ENCODE measurements at places on chromosomes 16 and 17.
A peak's percentile ranks its signal among the peaks of the same experiment; 100 is the strongest.

- DNase-seq, result no peak
These were observed 97.2 kb downstream of the RAP1GAP2 start for GRCh38 chr17:2893422-2893914.

DNA sequence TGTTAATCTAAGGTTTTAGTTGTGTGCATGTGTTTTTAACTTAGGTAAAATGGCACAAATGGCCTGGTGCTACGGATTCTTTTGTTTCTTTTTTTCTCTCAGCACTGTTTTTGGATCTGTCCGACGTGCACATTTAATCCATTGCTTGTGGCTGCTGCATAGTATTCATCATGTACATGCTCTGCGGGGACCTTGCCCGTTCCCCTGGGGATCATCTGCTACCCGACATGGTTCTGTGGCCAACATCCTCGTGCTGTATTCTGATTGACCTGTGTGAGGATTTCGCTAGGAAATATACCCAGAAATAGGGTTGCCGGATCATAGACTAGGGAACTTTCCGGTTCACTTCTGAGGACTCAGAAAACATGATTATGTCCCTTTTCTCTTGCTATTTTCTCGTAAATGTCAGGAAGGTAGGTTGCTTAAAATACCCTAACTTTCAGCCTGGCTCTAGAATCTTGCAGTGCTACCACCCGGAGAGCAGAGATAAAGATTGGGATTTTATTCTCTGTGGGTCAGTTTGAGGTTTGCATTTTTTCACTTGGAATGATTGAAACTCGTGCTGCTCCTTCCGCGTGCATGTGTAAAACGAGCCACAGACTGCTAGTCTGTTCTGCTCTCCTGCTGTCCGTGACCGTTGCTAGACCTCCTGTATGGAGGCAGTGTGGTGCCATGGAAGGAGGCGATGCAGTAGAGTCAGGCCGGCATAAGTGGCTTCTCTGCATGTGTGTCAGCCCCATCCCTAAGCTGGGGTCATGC lies 42.9 kb downstream of the LDHD start:
- DNase-seq, result no peak

DNA sequence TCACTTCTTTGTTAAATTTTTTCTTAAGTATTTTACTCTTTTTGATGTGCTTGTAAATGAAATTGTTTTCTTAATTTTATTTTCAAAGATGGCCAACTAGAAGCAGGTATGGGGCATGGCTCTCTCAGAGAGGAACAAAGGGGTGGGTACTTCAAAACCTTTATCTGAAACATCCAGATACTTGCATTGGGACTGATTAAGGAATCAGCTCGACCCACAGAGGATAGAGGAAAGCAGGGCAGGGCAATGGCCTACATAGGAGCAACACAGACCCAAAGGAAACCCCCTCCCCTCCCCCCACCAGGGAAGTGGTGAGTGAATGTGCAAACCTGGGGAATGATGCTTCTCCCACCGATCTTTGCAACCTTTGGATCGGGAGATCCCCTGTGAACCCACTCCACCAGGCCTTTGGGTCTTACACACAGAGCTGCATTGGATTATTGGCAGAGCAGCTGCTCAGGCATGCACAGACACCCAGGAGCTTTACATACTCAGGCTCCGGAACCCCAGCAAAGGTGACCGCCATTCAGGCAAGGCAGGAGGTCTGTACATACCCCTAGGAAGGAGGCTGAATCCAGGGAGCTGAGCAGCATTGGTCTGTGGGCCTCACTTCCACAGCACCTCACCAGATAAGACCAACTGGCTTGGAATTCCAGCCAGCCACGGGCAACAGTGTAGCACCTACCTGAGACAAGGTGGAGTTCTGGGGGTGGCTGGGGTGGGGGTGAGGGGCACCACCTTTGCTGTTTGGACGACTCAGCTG lies 3.0 kb upstream of the CCR7 start:
- DNase-seq, result no peak

DNA sequence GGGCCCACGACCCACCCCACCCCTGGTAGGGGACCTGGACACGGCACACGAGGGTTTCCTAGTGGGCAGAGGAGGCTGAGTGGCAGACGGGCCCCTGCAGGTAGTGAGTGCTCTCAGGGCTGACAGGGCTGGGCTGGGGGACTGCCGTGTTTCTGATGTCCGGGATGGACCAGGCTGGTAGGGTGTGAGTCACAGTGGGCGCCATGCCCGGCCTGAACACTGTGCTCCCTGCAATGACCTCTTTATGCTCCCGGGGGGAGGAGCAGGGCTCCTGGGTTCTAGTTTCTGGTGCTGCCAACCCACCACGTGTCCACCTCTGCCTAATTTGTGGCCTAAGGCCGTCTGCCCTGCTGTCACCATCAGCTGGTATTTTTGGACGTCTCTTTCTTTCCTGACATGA lies 26.3 kb downstream of the ARHGAP23 start:
- DNase-seq, result no peak

- DNase-seq, result no peak
These were observed 180.6 kb downstream of the PCTP start for GRCh38 chr17:55931446-55931845.

DNA sequence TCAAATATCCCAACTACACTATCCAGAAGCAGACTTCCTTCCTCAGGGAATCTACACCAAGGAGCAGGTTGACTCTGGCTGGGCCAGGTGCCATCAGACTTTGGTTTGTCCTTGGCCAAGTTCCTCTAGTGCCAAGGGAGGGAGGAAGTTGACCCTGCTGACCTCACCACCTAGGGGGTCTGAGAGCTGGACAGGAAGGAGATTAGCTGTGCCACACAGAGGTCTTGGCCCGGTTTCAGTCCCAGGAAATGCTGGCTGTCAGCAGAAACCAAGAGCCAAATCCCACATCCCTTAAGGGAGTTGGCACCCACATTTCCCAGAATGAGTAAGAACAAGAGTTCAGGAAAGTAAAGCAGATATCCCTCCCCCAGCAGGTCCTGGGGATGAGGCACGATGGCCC lies 178.2 kb downstream of the SALL1 start:
- no peak for DNase-seq

DNA sequence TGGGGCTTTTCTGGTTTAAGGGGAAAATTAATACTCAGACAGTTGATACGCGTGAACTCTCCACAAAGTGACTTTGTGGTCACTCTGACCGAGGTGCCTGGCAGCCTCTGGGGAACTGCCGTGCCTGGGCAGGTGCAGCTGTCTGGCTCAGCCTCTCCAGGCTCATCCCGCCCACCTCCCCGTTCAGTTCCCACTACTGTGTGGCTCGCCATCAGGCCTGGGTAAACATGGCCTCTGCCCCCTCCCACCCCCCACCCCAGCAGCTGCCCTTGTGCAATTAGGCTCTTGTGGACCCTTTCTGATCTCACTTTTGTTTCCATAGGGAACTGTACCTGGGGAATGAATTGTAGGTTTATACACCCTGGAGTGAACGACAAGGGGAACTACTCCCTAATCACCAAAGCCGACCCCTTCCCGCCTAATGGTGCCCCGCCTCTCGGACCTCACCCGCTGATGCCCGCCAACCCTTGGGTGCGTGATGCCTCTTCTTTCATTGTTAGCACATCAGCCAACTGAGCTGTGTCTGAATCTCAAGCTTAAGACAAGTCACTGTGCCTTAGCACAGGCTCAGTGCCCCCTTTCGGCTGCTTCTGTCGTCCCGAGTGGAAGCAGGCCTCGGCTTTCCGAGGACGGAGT lies 27.8 kb downstream of the ZC3H18 start:
- DNase-seq, result no peak

DNA sequence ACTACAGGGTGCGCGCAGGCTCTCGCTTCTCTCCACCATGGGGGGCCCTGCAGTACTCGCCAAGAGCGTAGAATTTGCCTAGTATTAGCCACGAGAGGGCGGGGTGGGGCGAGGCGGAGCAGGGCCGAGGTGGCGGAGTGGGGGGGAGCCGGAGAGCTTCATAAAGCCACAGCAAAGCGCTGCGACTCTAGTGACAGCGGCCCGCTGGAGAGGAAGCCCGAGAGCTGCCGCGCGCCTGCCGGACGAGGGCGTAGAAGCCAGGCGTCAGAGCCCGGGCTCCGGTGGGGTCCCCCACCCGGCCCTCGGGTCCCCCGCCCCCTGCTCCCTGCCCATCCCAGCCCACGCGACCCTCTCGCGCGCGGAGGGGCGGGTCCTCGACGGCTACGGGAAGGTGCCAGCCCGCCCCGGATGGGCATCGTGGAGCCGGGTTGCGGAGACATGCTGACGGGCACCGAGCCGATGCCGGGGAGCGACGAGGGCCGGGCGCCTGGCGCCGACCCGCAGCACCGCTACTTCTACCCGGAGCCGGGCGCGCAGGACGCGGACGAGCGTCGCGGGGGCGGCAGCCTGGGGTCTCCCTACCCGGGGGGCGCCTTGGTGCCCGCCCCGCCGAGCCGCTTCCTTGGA lies at the start of gene TBX21:
Gene TBX21 (plus strand): TSS at position 190 of the 627 bp plus-strand sequence. CDS start 219 bp downstream, at position 409.
- DNase-seq, result peak; percentile 97

GRCh38 chr16:2285731-2286191 lies 17.8 kb upstream of the RNPS1 start:
- DNase-seq, result no peak

DNA sequence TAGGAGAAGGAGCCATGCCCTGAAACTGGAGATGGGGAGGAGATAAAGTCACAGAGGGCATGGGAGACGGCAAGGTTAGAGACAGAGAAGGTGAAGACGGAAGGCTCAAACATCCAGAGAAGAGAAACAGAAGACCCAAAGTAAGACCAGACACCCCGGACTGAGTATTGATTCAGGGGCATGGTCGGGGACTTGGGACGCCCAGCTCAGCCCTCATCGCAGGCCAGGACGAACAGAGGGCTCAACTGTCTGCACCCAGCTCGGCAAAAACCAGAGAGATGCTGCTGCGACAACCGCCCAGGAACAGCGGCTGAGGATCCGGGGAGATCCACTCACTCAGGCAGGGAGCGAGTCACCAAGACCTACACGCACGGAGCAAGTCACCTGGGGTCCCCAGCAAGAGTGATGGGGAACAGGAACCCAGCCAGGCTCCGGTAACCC lies 999 bp downstream of the XYLT1 start:
- no peak for DNase-seq

GRCh38 chr17:34408439-34408838 lies 45.4 kb upstream of the CCL1 start:
- no peak for DNase-seq

GRCh38 chr17:67615011-67615561 lies 102.7 kb upstream of the NOL11 start:
- no peak for DNase-seq

- DNase-seq, result no peak
These were observed 1.2 kb upstream of the MT2A start for GRCh38 chr16:56607109-56607618.

DNA sequence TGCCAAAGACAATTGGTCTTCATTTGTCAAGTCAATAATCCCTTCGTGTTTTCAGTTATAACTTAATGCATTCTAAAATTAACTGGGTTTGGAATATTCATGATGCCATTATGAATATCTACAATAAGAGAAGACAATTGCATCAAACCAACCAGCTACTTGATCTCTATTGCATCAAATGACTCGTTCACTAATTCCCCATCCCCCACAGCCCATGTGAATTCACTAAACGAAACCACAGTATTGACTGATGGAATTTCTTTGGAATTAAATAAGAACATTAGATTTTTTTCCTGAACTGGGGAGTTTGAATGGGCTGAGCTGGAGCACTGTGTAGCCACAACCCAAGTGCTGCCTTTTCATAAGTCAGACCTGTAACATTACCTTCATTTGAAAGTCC lies 65.3 kb downstream of the HS3ST3B1 start:
- no peak for DNase-seq

- no peak for DNase-seq
These were observed 60.9 kb downstream of the CLEC19A start for GRCh38 chr16:19346335-19346922.

DNA sequence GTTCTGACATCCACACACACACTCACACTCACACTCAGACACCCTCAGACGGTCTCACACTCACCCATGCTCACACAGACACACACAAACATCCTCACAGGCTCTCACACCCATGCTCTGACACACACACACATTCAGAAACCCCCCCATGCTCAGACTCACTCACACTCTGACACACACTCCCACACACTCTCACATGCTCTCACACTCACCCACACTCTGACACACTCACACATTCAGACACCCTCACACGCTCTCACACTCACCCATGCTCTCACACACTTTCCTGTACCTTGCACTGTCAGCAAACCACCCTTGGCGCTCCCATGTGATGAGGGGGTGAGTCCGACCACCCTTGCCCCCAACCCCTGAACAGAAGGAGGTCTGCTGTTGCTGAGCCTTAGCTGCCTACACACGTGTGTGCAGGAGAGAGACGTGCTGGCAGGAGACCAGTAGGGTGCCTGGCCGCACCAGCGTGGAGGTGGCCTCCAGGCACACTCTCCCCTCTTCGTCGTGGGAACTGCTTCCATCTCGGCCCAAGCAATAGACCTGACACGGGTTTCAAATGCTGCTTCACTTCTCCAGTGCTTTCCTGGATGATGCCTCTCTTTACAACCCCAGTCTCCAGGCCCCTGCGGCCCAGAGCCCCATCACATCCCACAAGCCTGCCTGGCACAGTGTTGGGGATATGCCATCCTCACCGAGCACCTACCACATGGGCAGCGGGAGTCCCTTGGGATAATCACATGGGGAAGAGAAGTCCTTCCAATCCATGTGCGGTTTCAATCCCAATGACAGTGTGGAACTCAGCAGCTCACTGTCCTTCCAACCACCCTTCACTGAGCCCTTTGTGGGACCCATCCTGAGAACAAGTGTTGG lies 267.8 kb upstream of the FOXF1 start:
- no peak for DNase-seq

GRCh38 chr17:67456103-67456502 lies 79.0 kb downstream of the PITPNC1 start:
- DNase-seq, result no peak

- no peak for DNase-seq
These were observed 272.7 kb upstream of the PMFBP1 start for GRCh38 chr16:72444696-72445095.

GRCh38 chr17:49434821-49435670 lies 20.4 kb upstream of the PHB1 start:
- DNase-seq, result peak; percentile 53

DNA sequence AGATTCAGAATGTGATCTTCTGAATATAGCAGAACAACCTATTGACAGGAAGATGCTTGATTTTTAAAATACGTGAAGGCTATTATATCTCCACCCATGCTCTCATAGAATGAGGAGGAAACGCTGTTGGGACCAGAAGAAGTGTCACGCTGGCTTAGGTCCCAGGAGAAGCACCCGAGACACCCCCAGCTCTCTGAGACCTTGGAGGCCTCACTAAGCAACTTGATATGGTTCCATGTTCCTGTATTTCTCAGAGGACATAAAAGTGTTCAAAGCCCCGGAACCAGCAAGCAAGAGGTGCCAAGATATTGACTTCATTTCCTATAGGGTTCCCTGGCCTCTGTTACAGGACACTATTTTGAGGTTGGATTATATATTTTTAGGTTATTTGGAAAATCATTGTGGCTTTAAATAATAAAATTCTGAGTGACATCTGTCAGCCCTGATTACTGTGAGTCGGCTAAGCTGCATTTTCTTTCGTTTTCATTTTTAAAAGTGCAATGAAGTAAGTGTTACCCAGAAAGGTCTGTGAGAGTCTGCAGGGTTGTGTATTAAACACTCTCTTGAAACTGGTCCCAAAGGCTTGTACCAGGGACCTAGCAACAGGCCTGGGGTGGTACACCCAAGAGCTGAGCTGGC lies 400.0 kb downstream of the SOX9 start:
- DNase-seq, result no peak

GRCh38 chr17:6524520-6524919 lies 31.8 kb downstream of the PITPNM3 start:
- DNase-seq, result no peak
